ENCODE measurements at places on chromosomes 3 and 15. TPM values are rescaled to one million over a fixed set of nuclear protein-coding genes. Genes with fewer than 3 reads are reported as not detected.

DNA sequence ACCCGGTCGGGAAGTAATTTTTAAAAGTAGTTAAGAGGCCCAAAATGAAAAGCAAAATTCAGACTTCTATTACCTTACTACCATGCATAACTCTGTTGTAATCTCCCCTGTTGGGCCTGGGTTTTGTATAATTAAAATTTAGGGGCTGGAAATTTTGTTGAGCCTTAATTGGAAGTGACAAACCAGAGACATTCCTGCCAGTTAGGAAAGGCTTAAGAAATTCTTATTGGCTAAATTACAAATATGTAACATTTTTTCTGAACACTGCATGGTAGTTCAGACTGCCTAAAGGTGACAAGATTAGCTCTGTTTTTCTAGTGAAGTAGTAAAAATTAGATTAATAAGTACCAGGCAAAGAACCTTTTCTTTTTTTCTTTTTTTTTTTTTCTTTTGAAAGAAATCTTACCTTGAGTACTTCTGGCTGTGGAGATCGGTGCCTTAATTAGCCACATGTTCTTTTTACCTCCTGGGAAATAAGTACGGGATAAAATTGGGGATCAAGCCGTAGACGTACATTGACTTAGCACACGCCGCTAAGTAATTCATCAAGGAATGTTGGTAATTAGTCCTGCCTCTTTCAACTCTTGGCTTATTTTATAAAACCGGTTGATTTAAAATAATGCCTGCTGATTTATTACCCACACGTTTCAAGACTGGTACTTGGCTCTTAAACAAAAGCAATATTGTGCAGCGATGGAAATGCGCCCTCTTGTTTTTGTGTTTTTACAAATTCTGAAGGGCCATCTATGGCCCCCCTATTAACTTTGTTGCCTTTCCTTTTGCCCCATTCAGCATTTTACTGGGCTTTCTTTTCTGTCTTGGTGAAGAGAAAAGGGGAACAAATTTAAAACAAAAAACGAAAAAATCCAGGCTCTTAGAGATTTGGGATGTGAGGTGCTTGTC lies 111.2 kb upstream of the SAMMSON start:
- no peak overlapping the region for H3K4me3 ChIP-seq
- no peaks in the 10 kb centered on the region for H3K4me1 ChIP-seq
- H3K27ac ChIP-seq: no peak overlapping the region
- DNase-seq: no peak

DNA sequence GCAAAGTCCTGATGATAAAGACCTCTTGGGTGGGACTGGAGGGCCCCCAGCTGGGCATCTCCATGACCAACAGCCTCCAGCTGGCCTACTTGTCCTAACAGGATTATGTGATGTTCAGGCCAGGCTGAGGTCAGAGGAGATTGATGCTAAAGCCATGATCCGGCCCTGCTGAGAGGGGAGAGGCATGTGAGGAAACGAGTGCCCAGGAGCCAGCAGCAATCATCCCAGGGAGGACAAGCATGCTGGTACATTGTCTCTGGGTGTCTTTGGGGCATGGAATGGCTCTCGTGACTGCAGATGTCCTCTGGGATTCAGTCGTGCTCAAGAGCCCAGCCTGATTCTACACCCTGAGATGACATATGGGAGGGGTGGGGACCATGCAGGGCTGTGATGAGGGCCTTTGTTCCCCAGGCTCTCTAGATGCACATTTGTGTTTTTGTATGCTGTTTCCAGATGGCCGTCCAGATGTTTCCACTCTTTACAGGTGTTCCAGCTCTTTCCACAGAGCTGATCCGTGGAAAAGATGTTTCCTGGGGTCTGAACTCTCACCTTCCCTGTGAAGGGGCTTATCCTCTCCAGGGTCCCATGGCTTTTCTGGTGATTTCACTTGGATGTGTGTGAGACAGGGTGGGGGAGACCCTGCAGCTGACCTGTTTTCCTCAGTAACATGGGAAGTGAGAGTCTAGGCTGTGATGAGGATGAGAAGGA lies 20.2 kb downstream of the SLC24A1 start:
- no peak overlapping the region for H3K27ac ChIP-seq
- no peak overlapping the region for H3K4me3 ChIP-seq
- H3K36me3 ChIP-seq: no peaks in the 10 kb centered on the region
- H3K27me3 ChIP-seq: no peaks in the 10 kb centered on the region
- peaks cover 2% of the 10 kb centered on the region for H3K4me1 ChIP-seq

DNA sequence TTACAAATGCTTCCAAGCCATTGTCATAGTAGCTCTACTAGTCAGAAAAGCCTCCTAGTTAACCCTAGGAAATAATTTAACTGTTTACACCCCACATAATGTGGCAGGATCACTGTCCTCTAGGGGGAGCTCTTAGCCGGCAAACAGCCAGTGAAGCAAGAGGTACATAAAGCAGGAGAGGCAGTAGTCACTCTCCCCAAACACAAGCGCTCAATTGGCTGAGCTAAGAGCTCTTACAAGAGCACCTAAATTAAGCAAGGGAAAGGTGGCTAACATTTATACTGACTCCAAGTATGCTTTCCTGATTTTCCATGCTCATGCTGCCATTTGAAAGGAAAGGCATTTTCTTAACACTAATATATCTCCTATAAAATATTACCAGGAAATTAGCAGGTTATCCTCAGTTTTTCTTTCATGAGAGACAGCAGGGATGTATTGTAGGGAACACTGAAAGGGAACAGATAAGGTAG lies 37.6 kb downstream of the NCEH1 start:
- H3K27me3 ChIP-seq: no peaks in the 10 kb centered on the region
- H3K4me3 ChIP-seq: no peak overlapping the region
- H3K4me1 ChIP-seq: no peaks in the 10 kb centered on the region

DNA sequence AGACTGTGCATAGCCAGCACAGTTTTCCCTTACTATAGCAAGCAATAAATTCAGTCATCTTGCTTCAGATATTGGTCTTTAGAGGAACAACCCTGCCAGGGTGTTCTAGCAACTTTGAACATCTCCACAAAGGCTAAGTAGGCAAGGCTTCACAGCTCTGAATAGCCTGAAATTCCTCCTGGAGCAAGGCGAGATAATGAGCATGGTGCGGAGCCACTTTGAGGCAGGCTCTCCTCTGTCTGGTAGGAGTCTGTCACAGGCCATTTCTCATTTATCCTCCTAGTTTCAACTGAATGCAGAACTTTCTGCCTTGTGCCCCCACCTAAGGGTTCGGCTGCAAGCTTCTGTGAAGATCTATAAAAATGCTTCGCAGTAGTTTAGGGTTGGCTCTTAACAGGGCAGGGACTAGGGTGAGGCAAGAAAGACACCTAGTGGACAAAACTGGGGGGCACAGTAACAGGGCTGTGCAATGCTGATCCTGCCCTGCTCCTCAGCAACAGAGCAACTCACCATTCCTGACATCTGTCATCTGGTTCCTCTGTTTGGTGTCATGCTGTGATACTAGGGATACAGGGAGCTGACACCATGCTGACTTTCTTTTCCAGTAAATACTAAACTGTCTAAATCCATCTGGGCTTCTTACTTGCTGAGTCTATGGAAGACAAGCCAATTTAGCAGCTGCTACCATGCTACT lies 16.6 kb upstream of the EHHADH start:
- H3K27me3 ChIP-seq: peaks cover 24% of the 10 kb centered on the region
- no peak overlapping the region for H3K4me3 ChIP-seq
- no peaks in the 10 kb centered on the region for H3K36me3 ChIP-seq
- no peak for DNase-seq
- no peaks in the 10 kb centered on the region for H3K4me1 ChIP-seq

DNA sequence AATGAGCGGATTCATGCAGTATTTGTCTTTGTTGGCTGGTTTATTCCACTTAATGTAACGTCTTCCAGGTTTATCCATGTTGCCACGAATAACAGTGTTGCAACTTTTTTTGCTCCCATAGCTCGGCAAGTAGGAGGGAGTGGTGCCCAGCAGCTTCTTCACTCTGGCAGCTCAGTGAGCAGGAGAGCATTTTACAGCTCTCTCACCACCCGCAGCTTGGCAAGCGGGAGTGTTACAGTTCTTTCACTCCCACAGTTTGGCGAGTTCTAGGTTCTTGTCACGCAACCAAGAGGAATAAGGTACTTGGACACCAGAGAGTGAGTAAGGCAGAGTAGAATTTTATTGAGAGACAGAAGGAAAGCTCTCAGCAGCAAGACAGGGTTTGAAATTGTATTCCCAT lies 935.2 kb downstream of the TBL1XR1 start:
- no peak for DNase-seq
- H3K36me3 ChIP-seq: no peaks in the 10 kb centered on the region
- H3K4me3 ChIP-seq: no peak overlapping the region

DNA sequence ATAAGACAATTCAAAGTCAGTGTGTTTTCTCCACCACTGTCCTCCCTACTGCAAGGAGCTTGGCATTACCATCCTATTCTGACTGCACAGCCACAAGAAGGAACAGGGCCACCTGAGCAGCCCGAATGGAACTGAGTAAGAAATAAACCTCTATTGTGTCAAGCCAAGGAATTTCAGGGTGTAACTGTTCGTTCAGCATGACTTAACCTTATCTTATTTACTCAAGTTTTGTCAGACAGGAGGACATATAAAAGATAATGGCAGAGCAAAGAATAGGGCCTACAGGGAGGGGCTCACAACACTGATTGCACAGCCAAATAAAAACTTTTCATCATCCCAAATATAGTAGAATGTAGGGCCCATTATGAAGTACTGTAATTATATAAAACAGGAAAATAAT lies 236.1 kb downstream of the NEK10 start:
- no peaks in the 10 kb centered on the region for H3K4me1 ChIP-seq
- H3K4me3 ChIP-seq: no peak overlapping the region
- no peak overlapping the region for H3K27ac ChIP-seq
- no peak for DNase-seq
- H3K36me3 ChIP-seq: no peaks in the 10 kb centered on the region
- no peaks in the 10 kb centered on the region for H3K27me3 ChIP-seq

DNA sequence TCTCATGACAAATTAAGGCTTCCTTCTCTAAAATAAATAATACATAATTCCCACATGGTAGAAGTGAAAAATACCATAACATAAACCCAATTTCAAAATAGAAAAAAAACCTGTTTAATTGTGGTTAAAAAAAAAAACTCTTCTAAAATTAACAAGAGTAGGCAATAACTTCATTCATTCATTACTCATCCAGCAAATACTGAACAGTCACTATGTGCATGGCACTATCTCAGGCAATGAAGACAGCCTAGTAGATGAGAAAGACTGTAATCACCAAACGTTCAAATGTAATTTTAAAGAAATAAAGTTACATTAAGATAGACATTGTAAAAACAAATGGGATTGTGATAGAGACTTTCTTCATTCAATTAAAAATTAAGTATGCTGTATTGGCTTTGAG lies 43.4 kb downstream of the TFDP2 start:
- H3K27me3 ChIP-seq: no peaks in the 10 kb centered on the region
- no peak for DNase-seq
- H3K4me3 ChIP-seq: no peak overlapping the region
- H3K27ac ChIP-seq: no peak overlapping the region
- H3K36me3 ChIP-seq: no peaks in the 10 kb centered on the region

- DNase-seq: peak; percentile 51
- no peaks in the 10 kb centered on the region for H3K4me1 ChIP-seq
- no peak overlapping the region for H3K27ac ChIP-seq
- H3K36me3 ChIP-seq: no peaks in the 10 kb centered on the region
- H3K4me3 ChIP-seq: no peak overlapping the region
Observed at GRCh38 chr3:182683453-182683852, 109.9 kb upstream of the ATP11B start.

DNA sequence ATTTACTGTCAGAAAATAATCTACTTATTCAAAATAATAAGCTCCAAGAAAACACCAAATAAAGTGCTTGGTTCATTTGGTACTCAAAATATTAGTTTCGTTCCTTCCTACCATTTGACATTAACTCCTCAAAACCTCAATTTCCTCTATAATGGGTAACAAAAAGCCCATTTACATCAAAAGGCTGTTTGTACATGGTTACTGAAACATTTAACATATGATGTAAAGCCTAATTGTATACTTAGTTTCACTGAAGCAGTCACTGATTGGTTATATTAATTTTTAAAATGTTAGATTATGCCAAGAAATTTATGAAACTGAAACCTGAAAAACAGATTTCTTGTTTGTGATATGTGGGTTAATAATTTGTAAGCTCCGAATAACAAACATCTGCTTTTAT lies 14.7 kb downstream of the XRN1 start:
- H3K27ac ChIP-seq: no peak overlapping the region
- H3K4me3 ChIP-seq: no peak overlapping the region
- no peak for DNase-seq
- H3K4me1 ChIP-seq: no peaks in the 10 kb centered on the region
- no peaks in the 10 kb centered on the region for H3K27me3 ChIP-seq

GRCh38 chr3:21356402-21356801 lies 394.6 kb downstream of the ZNF385D start:
- H3K36me3 ChIP-seq: no peaks in the 10 kb centered on the region
- no peaks in the 10 kb centered on the region for H3K27me3 ChIP-seq
- H3K4me1 ChIP-seq: no peaks in the 10 kb centered on the region
- H3K27ac ChIP-seq: no peak overlapping the region
- no peak for DNase-seq

GRAMD2A gene
- 8.0 TPM for total RNA-seq

STXBP5L gene
- total RNA-seq: not detected

CCDC13 gene
- total RNA-seq: 2.3 TPM

EPHA3 gene
- not detected for total RNA-seq

SLC6A1 gene
- total RNA-seq: not detected

PP2D1 gene
- not detected for total RNA-seq

RCCD1 gene
- total RNA-seq: 38.5 TPM
